ENCODE measurements at places on chromosomes 1 and 21.

DNA sequence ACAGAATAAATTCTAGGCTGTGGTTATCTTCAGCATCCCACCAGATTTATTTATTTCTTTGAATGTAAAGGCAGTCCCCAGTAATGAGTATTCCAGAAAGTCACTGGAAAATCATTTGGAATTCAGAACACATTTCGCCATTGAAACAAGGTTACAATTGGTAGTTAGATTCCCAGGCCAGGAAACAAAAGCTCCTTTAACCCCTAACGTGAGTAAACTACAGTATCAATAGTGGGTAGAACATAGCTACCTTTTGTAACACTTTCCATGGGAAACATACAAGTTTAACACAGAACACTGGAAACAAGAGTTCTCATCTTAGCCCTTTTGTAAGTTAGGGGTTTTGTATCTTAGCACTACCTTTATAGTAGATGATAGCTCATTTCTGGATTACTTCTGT, 53.4 kb upstream of the BMP8A start:
- H3K27ac ChIP-seq, result peak overlapping the region; percentile 67
- peaks cover 96% of the 10 kb centered on the region for H3K36me3 ChIP-seq
- no peak overlapping the region for H3K4me3 ChIP-seq
- H3K4me1 ChIP-seq, result peaks cover 35% of the 10 kb centered on the region

GRCh38 chr1:76950306-76950705, 83.0 kb downstream of the ST6GALNAC5 start:
- H3K4me1 ChIP-seq, result no peaks in the 10 kb centered on the region
- no peak overlapping the region for H3K4me3 ChIP-seq
- no peak for DNase-seq
- no peaks in the 10 kb centered on the region for H3K27me3 ChIP-seq
- no peak overlapping the region for H3K27ac ChIP-seq

- peaks cover 14% of the 10 kb centered on the region for H3K36me3 ChIP-seq
- H3K4me3 ChIP-seq, result peak overlapping the region; percentile 53
- no peaks in the 10 kb centered on the region for H3K27me3 ChIP-seq
- peaks cover 52% of the 10 kb centered on the region for H3K4me1 ChIP-seq
- peak overlapping the region; percentile 77 for H3K27ac ChIP-seq
These were observed 52.4 kb downstream of the TLCD4 start for GRCh38 chr1:95169548-95169947.

GRCh38 chr1:67898033-67898726, 64.9 kb upstream of the GNG12 start:
- peak overlapping the region; percentile 90 for H3K27ac ChIP-seq
- H3K4me1 ChIP-seq, result peaks cover 32% of the 10 kb centered on the region
- peak overlapping the region; percentile 60 for H3K4me3 ChIP-seq
- DNase-seq, result no peak
- H3K36me3 ChIP-seq, result peaks cover 15% of the 10 kb centered on the region
- H3K27me3 ChIP-seq, result no peaks in the 10 kb centered on the region

- no peaks in the 10 kb centered on the region for H3K36me3 ChIP-seq
- H3K4me3 ChIP-seq, result no peak overlapping the region
- no peak for DNase-seq
- H3K27me3 ChIP-seq, result no peaks in the 10 kb centered on the region
These were observed 54.4 kb downstream of the MACF1 start for GRCh38 chr1:39258925-39259244.

GRCh38 chr1:29465755-29466154, 229.4 kb downstream of the PTPRU start:
- peaks cover 4% of the 10 kb centered on the region for H3K36me3 ChIP-seq
- H3K27ac ChIP-seq, result no peak overlapping the region
- DNase-seq, result no peak
- peaks cover 96% of the 10 kb centered on the region for H3K27me3 ChIP-seq
- H3K4me3 ChIP-seq, result no peak overlapping the region
- H3K4me1 ChIP-seq, result no peaks in the 10 kb centered on the region

GRCh38 chr1:67793562-67793961, 39.7 kb downstream of the GNG12 start:
- H3K4me3 ChIP-seq, result no peak overlapping the region
- no peaks in the 10 kb centered on the region for H3K27me3 ChIP-seq
- DNase-seq, result no peak
- peaks cover 7% of the 10 kb centered on the region for H3K36me3 ChIP-seq
- peaks cover 43% of the 10 kb centered on the region for H3K4me1 ChIP-seq

DNA sequence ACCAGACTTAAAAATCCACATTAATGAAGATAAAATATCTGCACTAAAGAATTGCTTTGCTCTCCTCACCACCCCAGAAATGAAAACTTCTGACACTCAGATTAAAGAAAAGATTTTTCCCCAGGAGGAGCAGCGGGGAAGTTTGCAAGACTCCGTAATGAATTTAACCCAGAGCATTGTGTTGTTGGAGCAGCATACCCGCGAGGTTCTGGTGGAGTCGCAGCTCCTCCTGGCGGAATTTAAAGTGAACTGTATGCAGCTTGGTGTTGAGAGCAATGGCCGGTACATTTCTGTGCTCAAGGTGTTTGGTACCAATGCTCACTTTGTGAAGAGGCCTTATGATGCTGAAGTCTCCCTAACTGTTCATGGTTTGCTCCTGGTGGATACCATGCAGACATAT, 46.4 kb downstream of the VPS13D start:
- H3K36me3 ChIP-seq, result no peaks in the 10 kb centered on the region
- no peaks in the 10 kb centered on the region for H3K27me3 ChIP-seq
- H3K4me3 ChIP-seq, result no peak overlapping the region
- no peaks in the 10 kb centered on the region for H3K4me1 ChIP-seq
- no peak for DNase-seq
- H3K27ac ChIP-seq, result no peak overlapping the region

GRCh38 chr1:205309741-205310140, 11.8 kb downstream of the NUAK2 start:
- no peak for DNase-seq
- no peaks in the 10 kb centered on the region for H3K27me3 ChIP-seq
- H3K36me3 ChIP-seq, result peaks cover 10% of the 10 kb centered on the region
- no peak overlapping the region for H3K27ac ChIP-seq
- H3K4me3 ChIP-seq, result no peak overlapping the region

DNA sequence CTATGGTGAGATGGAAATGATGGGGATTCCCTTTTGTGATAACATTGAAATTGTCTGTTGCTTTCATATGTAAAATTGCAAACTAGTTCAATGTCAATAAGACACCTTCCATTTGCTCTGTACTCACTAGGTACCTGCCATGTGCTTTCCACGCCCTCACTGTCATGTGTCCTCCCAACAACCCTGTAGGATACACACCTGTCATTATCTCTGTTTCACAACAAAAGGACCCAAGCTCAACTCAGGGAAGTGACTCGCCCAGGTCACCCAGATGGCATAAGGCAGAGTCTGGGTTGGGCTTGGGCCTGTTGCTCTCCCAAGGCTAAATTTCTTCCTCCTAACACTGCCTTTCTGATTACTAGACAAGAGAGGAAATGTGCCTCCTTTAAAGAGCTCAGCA, 45.3 kb upstream of the MCOLN3 start:
- DNase-seq, result peak; percentile 22
- H3K4me3 ChIP-seq, result no peak overlapping the region
- no peak overlapping the region for H3K27ac ChIP-seq
- H3K27me3 ChIP-seq, result no peaks in the 10 kb centered on the region
- H3K4me1 ChIP-seq, result peaks cover 9% of the 10 kb centered on the region

- no peak overlapping the region for H3K27ac ChIP-seq
- no peak overlapping the region for H3K4me3 ChIP-seq
These were observed 2112.9 kb downstream of the NCAM2 start for GRCh38 chr21:23111070-23111600.

DNA sequence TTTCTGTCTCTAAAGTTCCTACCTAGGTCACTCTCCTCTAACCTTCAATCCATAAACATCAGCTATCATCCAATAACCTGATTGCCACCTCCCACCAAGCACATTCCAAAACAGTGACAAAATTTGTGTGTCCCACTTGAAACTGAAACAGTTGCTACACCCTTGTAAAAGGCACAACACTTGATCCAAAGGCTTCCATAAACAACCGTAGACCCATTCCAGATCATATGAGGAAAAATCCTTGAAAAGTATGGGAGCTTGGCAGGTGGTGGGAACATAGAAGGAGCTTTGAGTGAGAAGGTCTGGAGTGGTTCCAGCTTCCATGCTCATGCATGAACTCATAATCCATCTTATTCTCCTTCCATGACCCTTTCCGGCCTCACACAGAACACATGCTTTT, 82.0 kb upstream of the ATP1A1 start:
- no peak overlapping the region for H3K4me3 ChIP-seq
- no peak for DNase-seq
- H3K36me3 ChIP-seq, result no peaks in the 10 kb centered on the region
- H3K4me1 ChIP-seq, result no peaks in the 10 kb centered on the region

- H3K4me3 ChIP-seq, result no peak overlapping the region
- H3K27ac ChIP-seq, result no peak overlapping the region
- no peaks in the 10 kb centered on the region for H3K4me1 ChIP-seq
- H3K36me3 ChIP-seq, result peaks cover 15% of the 10 kb centered on the region
- no peaks in the 10 kb centered on the region for H3K27me3 ChIP-seq
These were observed 13.6 kb upstream of the CDK11B start for GRCh38 chr1:1672181-1672965.

DNA sequence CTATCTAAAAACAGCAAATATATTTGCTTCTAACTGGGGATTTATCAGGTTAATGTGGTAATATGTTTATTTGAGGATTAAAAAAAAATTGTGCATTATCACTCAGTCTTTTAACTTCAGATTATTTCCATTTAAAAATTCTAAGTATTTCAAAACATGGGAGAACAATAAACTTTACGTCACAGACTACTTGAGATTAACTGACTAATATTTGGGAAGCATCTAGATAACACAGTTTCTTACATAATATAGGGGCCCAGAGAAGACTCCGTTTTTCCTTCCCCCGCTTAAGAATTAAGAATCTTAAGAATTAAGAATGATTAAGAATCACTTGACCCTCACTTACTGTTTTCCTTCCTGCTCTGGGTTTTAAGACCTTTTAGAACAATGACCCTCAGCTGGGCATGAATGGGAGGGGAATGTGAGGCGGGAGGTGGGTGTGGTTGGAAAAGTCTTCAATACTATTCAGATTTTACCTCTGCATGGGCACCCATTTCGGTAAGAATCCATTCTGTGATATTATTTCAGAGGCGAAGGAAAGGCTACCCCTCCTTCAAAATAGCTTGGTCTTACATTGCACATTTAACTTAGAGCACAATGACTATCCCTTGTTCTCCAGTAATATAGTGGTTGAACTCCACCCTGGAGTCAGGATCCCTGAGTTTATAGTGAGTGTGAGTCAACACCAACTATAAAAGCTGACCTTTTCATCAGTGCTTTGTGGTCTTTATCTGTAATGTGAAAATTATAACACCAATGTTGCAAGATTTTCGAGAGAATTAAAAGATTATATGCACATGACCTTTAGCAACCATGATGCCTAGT, 821.3 kb downstream of the USP25 start:
- H3K4me3 ChIP-seq, result no peak overlapping the region
- peaks cover 7% of the 10 kb centered on the region for H3K4me1 ChIP-seq
- no peak for DNase-seq
- no peak overlapping the region for H3K27ac ChIP-seq
- no peaks in the 10 kb centered on the region for H3K36me3 ChIP-seq

GRCh38 chr21:38599381-38599975, 101.2 kb upstream of the ERG start:
- no peak overlapping the region for H3K27ac ChIP-seq
- H3K36me3 ChIP-seq, result no peaks in the 10 kb centered on the region
- no peaks in the 10 kb centered on the region for H3K4me1 ChIP-seq

DNA sequence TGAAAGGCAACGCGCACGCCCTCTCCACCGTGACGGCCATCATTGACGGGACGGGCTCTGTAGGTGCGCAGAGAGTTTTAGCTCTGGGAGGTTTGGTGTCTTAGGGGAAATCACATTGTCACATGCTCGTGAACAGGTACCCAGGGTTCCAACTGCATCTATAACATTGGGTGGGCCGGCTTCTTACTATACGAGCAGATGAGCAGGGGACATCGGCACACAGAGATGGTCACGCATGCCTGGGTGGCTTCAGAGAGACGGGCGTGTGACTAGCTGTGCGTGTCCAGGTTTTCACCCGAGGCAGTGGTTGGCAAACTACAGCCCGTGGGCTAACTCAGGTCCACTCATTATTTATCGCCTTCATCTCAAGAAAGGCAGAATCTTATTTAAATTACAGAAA, 54.7 kb downstream of the SLC37A1 start:
- H3K27ac ChIP-seq, result no peak overlapping the region
- H3K4me3 ChIP-seq, result no peak overlapping the region
- H3K4me1 ChIP-seq, result no peaks in the 10 kb centered on the region
- no peak for DNase-seq

- no peak overlapping the region for H3K4me3 ChIP-seq
- no peak for DNase-seq
- H3K4me1 ChIP-seq, result peaks cover 19% of the 10 kb centered on the region
- no peaks in the 10 kb centered on the region for H3K36me3 ChIP-seq
These were observed 45.3 kb upstream of the RGS1 start for GRCh38 chr1:192530254-192530653.

DNA sequence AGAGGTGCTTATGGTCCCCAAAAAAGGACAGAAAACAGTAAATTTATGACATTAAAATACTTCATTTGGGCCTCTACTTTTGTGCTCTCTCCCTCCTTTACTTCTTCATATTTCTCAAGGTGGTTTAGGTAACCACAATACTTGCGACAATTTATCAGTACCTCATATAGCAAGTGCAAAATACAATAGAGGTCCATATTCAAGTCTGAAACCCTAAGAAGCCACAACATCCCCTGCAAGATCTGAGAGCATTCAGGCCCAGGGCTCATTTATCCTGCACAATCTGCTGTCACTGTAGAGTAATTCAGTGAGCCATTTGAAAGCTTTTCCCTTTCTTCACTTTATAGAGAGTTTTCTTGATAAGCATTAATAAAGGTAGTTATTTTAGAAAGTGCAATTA, 24.2 kb upstream of the ATP6V1G3 start:
- H3K27me3 ChIP-seq, result no peaks in the 10 kb centered on the region
- no peak for DNase-seq
- no peak overlapping the region for H3K4me3 ChIP-seq
- peaks cover 18% of the 10 kb centered on the region for H3K4me1 ChIP-seq
- peaks cover 4% of the 10 kb centered on the region for H3K36me3 ChIP-seq

DNA sequence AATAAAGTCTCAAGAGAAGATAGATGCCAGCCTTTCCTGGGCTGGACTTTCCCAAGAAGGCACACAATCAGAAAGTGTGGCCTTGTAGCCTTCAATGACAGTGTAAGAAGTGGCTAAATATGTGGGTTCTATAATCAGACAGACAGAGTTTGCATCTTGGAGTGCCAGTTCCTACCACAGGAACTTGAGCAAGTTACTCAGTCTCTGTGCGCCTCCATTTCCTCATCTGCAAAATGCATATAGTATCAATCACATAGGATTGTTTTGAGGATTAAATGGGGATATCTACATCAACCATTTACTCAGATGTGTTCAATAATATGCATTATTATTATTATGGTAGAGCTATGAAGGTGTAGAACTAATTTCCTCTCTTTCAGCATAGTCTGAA, 176.8 kb upstream of the PTBP2 start:
- H3K4me3 ChIP-seq, result no peak overlapping the region
- no peak overlapping the region for H3K27ac ChIP-seq
- DNase-seq, result no peak
- no peaks in the 10 kb centered on the region for H3K4me1 ChIP-seq
- H3K36me3 ChIP-seq, result no peaks in the 10 kb centered on the region

- no peak overlapping the region for H3K4me3 ChIP-seq
- DNase-seq, result no peak
- no peaks in the 10 kb centered on the region for H3K27me3 ChIP-seq
- peaks cover 5% of the 10 kb centered on the region for H3K36me3 ChIP-seq
- peaks cover 21% of the 10 kb centered on the region for H3K4me1 ChIP-seq
These were observed 100.0 kb upstream of the SLC44A3 start for GRCh38 chr1:94719926-94720793.

GRCh38 chr21:34795548-34796180, 126.9 kb downstream of the CLIC6 start:
- H3K4me1 ChIP-seq, result peaks cover 59% of the 10 kb centered on the region
- no peak for DNase-seq
- H3K27ac ChIP-seq, result peak overlapping the region; percentile 61
- no peaks in the 10 kb centered on the region for H3K27me3 ChIP-seq
- H3K4me3 ChIP-seq, result no peak overlapping the region

Data from Calu3 (cell line).